Stimulated activated CD4-positive, alpha-beta T cell treated with anti-CD3 and anti-CD28 coated beads, Interleukin-12 subunit alpha, Interleukin-12 subunit beta, amount 100 ng/mL, for 24 hours (primary cell): ENCODE measurements at places on chromosomes 4 and X.

DNA sequence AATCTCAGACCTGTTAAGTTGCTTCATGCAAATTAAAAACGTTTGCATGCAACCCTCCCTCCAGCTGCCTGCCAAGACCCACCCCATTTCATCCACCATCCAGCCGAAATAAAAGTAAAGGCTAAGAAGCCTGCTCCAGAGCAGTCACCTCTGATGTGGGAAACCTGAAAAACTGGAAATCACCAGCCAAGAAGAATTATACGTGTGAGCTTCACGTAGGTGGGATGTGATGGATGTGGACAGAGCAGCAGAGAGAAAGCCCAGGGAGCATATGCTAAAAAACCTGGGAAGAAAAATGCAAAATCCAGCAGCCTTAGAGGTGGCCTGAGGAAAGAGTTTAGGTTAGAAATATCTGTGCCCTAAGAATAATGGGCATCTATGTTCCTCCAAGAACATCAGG is 160.6 kb upstream of the STS start:
- DNase-seq: no peak

GRCh38 chr4:125725957-125726525 is 411.3 kb downstream of the FAT4 start:
- no peak for DNase-seq

DNA sequence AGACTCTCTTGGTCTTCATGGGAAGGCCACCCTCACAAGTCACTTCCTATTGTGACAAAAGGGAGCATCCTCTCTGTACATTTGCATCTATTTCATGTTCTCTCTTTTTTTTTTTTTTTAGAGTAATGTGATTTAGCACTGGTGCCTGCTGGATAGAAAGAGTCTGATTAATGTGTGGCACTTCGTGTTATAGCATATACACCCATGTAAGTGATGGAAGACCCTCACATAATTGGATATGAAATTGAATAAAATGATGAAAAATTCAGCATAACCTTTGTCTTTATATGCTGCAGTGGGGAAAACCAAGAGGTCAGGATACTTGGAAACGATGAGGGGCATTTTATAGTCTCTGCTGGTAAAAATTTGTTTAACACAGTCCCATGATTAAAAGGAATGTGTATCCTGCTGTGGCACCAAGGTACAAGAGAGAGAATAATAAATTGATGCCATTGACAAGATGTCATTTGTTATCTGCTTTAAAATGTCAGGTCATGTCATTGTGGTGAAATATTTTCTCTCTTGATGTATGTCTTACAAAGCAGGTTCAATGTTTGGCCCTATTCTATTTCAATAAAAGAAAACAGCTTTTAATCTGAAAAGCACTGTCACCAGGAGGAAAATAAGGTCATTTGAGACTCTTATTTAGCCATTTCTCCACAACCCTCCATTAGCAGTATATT is 1115.4 kb downstream of the STPG2 start:
- DNase-seq: no peak

GRCh38 chr4:168409089-168409801 is 71.0 kb downstream of the DDX60L start:
- no peak for DNase-seq

- DNase-seq: no peak
Measured at GRCh38 chr4:28913466-28913865, 1806.7 kb upstream of the PCDH7 start.

DNA sequence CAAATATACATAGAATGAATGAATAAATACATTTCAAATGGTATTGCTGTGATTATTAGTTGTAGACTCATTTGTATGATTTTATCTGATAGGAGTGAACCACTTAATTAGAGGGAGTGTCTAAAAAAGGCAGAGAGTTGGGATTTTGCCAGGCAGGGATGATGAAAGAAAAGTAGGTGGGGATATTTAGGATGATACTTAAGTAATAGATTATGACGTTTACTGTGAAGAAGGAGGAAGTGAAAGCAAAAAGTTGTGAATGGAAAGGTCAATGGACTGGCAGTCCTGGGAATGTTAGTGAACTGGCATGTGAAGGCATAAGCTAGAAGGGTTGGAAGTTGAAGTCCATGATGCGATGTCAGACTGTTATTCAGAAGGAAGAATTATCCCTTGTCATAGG is 917.1 kb downstream of the RAPGEF2 start:
- DNase-seq: no peak

- no peak for DNase-seq
Measured at GRCh38 chr4:168739886-168740285, 243.0 kb downstream of the PALLD start.

- no peak for DNase-seq
Measured at GRCh38 chrX:47900833-47901232, 64.1 kb downstream of the ZNF81 start.

DNA sequence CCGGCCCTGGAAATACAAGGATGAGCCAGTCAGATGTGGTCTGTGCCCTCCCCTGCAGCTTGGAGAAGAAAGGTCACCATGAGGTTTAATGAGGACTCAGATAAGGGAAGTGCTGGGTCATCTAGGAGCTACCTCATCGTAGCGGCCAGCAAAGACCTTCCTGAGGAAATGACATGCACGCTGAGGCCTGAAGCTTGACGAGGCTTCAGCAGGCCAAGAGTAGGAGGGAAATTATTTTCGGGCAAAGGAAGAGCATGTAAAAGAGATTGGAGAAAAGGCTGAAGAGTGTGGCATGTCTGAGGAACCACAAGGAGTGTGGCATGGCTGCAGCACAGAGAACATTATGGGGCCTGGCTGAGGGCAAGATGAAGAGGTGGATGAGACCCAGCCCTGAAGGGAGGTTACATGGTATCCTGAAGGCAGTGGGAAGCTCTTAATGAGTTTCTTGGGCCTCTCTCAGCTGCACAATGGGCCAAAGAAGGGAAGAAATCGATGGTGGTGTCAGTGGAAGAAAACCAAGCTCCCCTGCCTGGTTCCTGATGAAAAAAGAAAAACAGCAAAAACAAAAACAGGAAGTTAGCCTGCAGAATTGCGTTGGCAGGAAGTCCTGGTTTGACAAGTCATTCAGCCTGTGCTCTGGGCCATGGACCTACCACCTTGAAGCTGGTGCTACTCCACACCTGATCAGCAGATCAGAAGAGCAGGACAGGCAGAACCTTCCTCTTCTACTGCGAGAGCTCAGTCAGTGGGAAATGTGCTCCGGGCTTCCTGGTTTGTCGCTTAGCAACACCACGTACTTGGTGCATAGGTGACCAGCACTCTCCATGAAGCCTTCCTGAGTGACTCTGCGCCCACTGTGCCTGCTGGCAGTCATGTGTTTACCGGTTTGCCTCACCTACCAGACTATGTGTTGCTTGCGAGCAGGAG is 134.5 kb upstream of the KLF3 start:
- no peak for DNase-seq

DNA sequence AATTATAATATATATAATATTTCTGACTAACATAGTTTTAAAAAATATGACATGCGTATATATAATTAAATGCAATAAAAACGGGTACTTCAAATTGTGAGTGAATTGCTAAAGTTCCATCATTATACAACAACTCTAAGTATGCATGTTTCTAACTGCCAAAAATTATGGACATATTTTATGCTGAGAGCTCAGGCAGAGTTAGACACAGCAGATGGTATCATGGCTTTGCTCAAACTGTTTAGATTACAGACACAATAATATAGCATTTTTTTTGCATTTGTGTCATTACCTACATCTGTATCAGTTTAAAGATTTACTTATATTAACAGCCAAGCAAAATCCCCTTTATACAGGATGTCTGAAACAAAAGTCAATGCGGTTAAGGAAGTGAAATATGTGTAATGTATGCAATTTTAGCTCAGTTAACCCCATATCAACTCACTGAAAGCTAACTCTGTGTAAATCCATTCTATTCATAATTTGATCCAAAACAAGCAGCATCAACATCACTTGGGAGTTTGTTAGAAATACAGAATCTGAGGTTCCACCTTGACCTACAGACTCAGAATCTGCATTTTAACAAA is 119.1 kb upstream of the CNKSR2 start:
- DNase-seq: no peak

- peak; percentile 32 for DNase-seq
Measured at GRCh38 chrX:57286507-57287251, at the start of gene FAAH2. Gene FAAH2 (plus strand): TSS chrX:57286706. CDS start chrX:57286826, 120 bp downstream.

- DNase-seq: no peak
Measured at GRCh38 chrX:13360146-13360545, 40.3 kb upstream of the ATXN3L start.

- DNase-seq: no peak
Measured at GRCh38 chr4:150580306-150580705, 1.6 kb upstream of the MAB21L2 start.

DNA sequence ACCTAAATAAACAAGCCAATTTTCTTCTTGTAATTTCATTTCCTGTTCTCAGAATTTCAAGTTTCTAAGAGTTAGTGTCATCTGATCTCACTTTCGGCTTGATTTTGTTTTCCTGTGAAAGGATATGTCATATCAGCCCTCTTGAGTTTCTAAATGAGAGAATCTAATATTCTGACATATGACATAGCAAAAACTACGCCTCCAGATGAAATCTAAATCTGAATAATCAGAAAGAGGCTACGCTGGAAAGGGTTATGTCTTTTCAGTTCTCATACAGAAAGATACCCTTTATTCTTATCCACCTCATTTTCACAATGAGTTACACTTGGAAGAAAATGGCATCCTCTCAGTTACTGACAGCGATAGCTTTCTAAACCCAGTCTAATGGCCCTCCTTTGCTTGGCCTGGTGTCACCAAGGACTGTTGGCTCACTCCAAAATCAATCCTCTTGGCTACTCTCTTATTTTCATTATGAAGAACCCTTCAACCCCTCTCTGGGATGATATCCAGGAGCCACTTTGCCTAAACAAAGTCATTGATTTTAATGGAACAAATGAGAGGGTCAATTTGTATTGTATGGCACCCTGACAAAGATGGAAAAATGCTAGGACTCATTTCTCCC is 65.6 kb downstream of the ASB9 start:
- DNase-seq: no peak

- DNase-seq: no peak
Measured at GRCh38 chr4:184096561-184097240, 121.0 kb downstream of the ENPP6 start.

DNA sequence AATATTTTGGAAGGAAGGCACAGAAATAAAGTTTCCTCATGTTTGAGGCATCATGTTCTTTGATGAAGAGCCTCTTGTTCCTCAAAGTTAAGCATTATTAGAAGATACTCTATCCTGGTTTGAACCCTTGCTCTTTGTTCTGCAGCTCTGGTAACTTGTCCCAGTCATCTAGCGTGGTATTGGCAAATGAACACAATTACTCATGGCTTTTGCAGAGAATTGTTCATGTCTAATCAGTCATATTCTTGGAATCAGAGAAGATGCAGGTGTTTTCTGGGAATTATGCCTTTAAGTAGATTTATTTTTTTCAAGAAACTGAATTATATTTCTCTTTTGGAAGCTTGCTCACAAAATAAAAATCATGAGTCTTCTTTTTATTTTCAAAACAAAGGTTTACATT is 52.9 kb upstream of the HPGDS start:
- no peak for DNase-seq

- no peak for DNase-seq
Measured at GRCh38 chrX:150730719-150731118, 37.5 kb downstream of the MTMR1 start.

DNA sequence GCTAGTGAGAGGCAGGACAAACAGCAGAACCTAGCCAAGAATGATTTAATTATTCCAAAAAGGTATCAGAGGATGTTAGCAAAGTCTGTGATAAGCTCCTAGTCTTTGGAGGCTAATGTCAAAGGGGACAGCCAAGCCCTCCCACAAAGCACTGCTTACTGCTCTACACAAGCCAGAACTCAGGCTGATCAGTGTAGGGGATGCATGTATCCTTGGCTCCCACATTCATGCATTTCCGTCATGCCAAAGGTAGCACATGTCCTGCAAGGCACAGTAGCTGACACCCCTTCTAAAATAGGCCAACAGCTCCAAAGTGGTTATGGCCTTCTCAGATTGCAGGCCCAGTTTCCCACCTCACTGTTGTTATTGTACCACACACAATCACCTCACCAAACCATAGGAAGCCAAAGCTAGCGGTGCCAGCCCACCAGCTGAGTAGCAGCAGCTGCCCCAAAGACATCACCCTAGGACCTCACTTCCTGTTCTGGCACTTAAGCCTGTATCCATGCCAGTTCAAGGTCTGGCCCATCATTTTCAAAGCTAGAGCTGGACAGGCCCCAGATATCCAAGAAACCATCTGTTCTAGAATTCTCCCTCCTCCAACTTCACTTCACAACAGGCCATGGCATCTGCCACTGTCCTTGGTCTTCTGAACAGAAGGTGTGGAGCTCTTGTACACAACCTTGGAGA is 40.9 kb downstream of the TSPAN5 start:
- DNase-seq: no peak

DNA sequence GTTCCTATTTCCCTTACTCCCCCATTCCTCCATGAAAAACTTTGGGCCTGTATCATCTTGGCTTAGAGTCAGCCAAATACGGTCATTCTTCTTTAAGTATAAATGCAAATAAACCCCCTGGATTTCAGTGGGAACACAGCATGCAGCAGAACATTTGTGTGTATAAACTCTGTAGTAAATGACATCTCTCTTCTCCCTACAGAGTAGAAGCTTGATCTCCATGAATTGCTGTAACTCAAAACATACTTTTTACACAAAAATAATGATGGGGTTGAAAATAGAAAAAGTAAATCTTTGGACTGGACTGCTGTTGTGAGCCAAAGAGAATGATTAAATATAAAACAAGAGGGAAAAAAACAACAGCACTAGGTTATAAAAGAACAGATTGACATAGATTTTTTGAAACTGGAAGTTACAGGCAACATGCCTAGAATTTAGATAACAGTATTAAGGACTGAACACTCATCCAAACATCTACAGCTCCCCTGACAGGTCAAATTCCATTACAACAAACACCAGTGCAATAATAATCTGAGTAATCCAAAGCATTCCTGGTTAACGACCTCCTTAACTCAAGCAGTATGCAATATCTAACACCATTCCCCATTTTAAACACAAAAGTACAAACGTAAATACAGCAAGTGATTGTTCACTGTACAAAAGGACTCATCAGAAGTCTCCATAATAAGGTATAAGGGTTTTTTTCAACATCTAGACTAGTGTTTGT is 30.7 kb downstream of the TSPAN5 start:
- no peak for DNase-seq

DNA sequence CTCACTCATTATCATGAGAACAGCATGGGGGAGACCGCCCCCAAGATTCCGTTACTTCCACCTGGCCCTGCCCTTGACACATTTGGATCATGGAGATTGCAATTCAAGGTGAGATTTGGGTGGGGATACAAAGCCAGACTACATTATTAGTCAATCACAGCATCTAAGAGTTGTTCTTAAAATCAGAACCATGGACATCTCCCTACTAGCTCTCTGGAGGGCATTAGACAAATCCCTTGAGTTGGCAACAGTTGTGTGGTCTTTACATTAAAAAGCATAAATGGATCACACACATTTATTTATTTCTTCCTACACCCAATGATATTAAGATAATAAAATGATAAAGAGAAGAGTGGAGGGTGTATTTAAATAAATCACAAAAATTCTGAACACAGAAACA is 262.8 kb upstream of the VCX start:
- no peak for DNase-seq

DNA sequence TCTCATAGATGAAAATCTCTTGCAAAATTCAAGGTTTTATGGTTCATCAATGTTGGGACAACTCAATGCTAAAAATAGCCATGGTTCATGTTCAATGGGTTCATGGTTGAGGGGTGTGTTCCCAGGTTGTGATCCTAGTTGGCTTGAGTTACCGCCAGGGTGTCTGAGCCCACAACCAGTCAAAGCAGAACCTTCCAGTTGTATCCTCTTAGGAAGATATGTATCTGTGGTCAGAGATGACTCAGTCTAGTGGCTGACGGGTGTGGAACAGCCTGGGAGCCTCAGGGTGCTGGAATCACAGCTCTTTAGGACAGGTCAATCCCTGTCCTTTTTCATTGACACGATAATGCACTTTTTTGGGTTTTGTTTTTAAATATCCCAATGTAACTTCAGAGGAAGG is 192.3 kb upstream of the NR3C2 start:
- no peak for DNase-seq
